ENCODE measurements at places on chromosomes 2 and 18.

DNA sequence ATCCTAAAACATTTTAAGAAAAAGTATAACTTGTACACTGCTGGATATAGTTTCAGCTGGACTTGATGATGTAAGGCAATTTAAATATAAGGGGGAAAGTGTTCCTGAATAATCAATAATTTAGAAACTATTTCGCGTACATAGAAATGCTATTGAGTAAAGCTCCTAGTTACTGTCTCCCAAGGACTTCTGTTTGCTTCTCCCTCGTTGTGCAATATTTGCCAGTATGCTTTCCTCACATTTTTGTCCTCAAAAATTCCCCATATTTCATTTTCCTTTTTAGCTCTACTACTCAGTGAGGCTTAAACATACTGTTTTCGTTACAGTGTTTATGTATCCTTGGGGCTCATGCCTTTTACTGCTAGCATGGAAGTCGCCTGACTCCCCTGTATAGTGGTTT, 36.9 kb downstream of the ATP9B start:
- ATAC-seq, result no peak

- no peak for ATAC-seq
Measured at GRCh38 chr2:105258835-105259350, 17.4 kb downstream of the GPR45 start.

- no peak for ATAC-seq
Measured at GRCh38 chr2:236764716-236765115, 195.1 kb downstream of the ACKR3 start.

- no peak for ATAC-seq
Measured at GRCh38 chr2:20184067-20184938, 40.6 kb downstream of the SDC1 start.

DNA sequence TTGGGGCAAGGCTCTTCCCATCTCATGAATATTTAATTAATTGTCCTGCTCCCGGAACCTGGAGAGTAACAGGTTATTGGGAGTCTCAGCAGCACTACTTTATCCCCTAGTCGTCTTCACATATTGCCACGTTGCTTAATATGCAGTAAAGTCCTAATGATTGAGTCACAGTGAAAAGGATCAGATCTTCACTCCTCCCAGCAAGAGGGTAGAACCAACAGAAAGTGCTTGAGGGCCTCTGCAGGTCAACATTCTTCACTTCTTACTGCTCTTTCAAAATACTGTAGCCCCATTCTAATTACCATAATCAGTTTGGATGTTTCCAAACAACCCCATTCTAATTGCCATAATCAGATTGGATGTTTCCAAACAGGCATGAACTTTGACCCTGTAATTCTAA, 801.0 kb downstream of the LRRTM4 start:
- ATAC-seq, result no peak

GRCh38 chr2:23916727-23917405, 10.1 kb downstream of the ATAD2B start:
- peak; percentile 58 for ATAC-seq

DNA sequence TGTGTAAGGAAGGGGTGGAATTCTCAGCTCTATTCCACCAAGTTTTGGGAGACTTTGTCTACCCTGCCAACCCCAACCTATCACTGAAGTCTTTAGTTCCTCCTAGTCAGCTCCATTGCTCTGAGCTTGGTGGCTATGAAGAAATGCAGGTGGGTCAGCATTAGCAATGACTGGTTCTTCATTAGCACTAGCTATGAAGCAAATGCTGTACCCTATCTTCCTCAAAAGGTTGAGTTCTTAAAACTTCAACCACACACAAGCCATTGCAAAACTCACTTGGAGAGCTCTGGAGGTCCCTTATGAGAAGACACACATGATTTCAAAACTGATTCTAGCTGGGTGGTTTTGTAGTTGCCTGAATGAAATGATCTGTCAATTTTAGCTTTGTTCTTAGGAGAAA, 193.8 kb downstream of the IKZF2 start:
- peak; percentile 64 for ATAC-seq

DNA sequence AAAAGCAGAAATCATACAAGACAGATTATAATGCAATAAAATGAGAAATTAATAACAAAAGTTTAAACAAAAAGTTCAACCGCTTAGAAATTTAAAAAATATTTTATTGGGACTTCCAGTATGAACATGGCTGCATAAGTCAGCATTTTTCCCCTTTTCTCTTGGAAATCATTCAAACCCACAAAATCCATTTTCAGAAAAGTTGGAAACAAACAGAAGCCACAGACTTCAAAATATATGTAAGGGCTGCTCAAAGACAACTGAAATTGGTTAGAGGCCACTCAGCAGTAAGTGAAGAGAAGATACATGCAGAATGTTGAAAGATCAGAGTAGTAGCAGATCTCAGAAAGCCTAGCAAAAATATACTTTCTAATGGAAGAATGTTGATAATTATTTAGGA, 194.0 kb downstream of the DYSF start:
- ATAC-seq, result no peak

GRCh38 chr2:135124924-135125886, 73.1 kb downstream of the RAB3GAP1 start:
- peak; percentile 51 for ATAC-seq

GRCh38 chr18:42929857-42930256, 185.6 kb downstream of the RIT2 start:
- ATAC-seq, result no peak

DNA sequence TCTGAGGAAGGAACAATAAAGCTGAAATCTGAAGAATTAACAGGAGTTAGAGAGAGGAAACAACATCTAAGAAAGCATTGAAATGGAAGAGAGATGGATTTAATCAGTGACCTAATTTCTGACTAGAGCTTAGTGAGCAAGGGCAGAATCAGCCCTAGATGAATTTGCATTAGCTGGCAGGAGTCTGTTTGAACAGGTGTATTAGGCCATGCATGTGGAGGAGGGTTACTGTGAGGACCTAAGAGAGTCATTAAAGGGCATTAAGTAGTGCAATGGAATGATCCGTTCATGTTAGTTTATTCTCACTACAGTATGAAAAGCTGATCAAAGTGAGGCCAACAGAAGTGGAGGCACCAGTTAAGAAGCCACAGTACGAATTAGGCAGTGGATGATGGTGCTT, 285.3 kb downstream of the GRB14 start:
- no peak for ATAC-seq

GRCh38 chr18:6712401-6712800, 17.1 kb upstream of the ARHGAP28 start:
- no peak for ATAC-seq

DNA sequence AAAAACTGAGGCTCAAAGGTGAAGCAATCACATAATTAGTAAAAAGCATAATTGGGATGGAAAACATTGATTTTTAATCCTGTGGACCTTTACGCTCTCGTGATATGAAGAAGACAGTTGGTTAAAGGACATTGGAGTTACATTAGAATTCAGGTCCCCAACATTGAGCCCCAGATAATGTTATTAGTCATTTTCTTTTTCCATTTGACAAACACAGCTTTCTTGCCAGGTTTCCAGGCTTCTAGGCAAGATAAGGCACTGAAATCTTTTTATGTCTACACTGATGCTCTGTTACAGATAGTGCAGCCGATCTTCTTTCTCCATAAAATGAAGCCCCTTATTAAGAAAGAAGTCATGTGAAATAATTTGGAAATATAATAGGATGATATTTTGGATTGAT, 38.5 kb downstream of the MYO3B start:
- no peak for ATAC-seq

DNA sequence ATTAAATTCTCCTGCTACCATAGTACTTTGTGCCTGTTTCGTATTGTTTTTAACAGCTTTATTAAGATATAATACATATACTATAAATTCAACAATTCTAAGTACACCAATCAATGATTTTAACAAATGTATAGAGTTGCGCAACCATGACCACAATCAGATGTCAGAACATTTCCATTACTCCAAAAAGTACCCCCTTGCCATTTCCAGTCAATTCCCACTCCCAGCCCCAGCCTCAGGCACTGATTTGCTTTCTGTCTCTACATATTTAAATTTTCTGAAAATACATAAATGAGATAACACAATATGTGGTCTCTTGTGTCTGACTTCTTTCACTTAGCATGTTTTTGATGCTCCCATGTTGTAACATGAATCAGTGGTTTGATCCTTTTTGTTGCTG, 193.9 kb downstream of the FIGN start:
- no peak for ATAC-seq

DNA sequence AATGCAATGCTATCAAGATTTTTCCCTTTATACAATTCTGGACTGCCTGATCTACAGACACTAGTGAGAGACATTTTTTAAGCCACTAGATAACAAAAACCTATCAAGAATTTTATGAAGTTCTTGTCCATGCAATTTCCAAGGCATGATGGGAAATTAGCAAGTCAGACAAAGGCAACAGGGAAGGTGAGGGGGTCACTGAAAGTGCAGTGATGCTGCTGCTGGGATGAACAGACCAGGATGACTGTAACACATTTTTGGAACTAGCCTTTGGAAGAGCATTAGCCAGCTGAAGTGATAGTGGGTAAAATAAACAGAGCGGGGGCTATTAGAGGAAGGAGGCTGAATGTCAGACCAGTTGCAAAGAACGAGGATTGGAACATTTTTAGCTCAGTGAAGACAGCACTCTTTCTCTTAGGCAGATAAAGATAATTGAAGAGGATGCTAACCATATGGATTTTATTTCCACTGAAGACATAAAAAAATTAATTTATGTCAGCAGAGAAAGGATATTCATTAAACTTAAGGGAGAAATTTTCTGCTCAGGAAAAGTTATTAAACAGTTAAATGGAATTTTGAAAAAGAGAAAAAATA, 17.9 kb downstream of the NRXN1 start:
- no peak for ATAC-seq

DNA sequence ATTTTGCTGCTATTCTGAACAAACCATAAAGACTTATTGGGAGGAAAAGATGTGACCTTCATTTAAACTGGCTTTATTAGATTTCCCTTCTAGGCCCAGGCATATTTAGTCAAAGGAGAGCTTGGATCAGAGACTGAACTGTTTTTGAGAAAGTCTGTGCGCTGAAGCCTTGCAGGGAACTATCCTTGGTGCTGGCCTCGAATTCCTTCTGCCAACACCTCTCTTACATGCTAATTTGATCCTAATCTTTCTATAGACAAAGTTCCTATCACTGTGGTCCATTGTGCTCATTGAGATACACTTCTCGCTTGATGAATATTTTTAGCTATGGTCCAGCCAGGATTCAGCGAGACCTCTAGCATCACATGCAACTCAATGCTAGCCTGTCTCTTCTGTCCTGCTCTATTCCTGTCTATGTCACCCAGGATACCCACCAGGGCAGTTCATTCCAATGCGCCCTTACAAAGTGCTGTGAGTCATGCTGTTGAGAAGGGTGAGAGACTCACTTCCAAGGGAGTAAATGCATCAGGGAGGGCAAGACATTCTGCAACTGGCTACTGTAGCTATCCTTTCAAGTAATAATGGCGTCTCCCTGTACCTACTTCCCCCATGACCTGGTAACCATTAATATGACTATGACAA, 356.7 kb upstream of the LYPD1 start:
- ATAC-seq, result no peak

DNA sequence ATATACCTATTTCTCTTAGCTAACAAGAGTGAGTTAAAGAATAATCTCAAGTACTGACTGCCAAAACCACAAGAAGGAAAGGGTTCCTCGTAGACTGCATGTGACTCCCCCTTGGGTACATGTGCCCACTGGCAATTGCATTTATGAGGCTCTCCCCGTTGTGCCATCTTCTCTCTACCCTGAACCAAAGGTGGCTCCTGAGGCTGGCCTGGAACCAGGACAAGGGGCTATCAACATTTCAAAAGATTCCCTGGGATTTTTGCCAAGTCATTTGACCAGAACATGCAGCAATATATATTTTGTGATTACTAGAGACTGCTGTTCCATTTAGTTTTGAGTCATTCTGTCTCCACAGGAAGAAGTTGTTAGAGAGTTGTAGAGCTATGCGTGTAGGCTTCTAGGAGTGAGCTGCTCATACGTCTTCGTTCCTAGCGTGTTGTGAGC, 45.8 kb downstream of the LAMA3 start:
- ATAC-seq, result no peak

DNA sequence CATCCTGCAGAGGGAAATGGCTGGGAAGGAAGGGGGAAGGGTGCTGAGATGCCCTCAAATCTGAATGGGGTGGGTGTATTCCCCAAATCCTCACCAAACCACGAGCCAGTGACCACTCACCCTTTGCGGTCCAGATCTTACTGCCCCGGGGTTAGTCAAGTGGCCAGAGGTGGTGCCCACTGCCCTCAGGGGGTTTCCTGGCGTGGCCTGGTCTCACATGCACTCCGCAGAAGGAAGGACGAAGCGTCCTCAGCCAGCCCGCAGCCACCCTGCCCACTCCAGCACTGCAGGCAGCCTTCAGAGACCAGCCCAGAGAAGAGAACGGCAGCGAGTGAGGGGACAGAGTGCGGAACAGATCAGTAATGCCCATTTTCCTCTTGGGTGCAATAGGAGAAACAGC, 50.4 kb downstream of the IL1RL2 start:
- ATAC-seq, result no peak

GRCh38 chr18:60197671-60198462, 174.7 kb downstream of the MC4R start:
- ATAC-seq, result no peak

GRCh38 chr2:215354771-215355695, 43.2 kb downstream of the ATIC start:
- ATAC-seq, result no peak

- ATAC-seq, result no peak
Measured at GRCh38 chr18:67710639-67711038, 194.1 kb upstream of the DSEL start.

- ATAC-seq, result no peak
Measured at GRCh38 chr2:203451011-203451410, 84.1 kb downstream of the RAPH1 start.

GRCh38 chr2:101706819-101707177, 9.3 kb downstream of the MAP4K4 start:
- ATAC-seq, result peak; percentile 55

DNA sequence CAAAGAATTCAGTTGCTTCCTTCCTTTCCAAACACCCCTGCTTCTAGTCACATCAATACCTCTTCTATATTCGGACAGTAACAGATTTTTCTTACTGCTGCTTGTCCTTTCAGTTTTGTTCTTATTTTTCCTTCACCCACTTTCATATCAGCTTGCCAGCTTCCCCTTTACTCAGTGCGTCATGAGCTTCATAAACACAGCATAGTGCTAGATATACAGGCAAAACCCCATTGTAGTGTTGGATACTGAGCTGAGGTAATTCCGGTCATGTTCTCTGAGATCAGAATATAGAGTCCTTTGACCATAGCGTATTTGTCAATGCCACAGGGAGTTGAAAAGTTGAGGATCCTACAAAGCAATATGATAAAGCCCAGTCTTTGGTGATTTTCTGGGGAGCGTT, 2.4 kb downstream of the FARP2 start:
- peak; percentile 13 for ATAC-seq

GRCh38 chr2:6139916-6140315, 447.7 kb downstream of the SOX11 start:
- no peak for ATAC-seq

DNA sequence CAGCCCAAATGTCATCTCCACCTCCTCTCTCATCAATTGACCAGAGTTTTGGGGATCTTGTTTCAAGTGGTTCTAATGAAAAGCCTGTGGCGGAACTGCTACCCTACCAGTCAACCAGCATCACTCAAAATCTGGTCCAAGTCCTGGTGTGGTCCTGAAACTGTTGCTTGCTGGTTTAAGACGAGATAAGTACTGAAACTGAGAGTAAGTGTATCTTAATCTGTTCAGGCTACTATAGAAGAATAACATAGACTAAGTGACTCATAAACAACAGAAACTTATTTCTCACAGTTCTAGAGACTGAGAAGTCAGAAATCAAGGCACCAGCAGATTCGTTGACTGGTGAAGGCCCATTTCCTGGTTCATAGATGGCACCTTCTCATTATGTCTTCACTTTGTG, 879 bp upstream of the GALNT5 start:
- ATAC-seq, result peak; percentile 82

GRCh38 chr2:70947556-70948184, 12.0 kb downstream of the ATP6V1B1 start:
- peak; percentile 10 for ATAC-seq

Measured in activated T-helper 17 cell treated with anti-CD3 and anti-CD28 coated beads, Interleukin-2, amount 50 U/mL, for 72 hours (primary cell).